Stimulated activated CD8-positive, alpha-beta memory T cell treated with anti-CD3 and anti-CD28 coated beads, Interleukin-15, amount 100 ng/mL, for 24 hours (primary cell): ENCODE measurements at places on chromosomes 7 and 10.

- no peak for DNase-seq
Measured at GRCh38 chr7:141417506-141417905, 133.7 kb upstream of the AGK start.

DNA sequence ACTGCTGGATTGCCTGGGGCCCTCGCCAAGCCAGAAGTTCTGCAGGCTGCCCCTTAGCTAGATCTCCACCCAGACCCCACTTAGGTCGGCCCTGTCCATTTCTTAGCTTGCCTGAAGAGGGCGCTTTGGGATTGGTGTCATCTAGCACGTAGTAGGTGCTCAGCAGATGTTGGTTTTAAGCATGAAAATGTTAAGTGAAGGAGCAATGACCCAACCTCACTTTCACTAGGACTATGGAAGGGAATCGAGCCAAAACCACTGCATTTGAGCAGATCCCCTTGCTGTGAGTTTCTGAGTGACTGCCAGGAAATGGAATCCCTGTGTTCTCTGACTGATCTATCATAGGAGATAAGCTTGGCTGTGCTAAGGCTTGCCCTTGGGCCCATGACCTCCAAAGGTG is 131.7 kb upstream of the EEPD1 start:
- DNase-seq: no peak

- DNase-seq: no peak
Measured at GRCh38 chr10:25157650-25158049, 17.2 kb upstream of the GPR158 start.

DNA sequence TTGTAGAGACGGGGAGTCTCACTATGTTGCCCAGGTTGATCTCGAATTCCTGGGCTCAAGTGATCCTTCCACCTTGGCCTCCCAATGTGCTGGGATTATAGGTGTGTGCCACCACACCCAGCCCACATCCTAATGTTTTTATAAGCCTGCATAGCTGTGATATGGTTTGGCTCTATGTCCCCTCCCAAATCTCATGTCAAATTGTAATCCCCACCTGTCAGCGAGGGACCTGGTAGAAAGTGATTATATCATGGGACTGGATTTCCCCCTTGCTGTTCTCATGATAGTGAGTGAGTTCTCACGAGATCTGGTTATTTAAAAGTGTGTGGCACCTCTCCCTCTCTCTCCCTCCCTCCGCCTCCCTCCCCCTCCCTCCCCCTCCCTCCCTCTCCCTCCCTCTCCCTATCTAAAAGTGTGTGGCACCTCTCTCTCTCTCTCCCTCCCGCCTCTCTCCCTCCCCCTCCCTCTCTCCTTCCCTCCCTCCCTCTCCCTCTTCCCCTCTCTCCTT is 13.9 kb downstream of the BAMBI start:
- no peak for DNase-seq

- no peak for DNase-seq
Measured at GRCh38 chr10:65358565-65358964, 1567.3 kb upstream of the LRRTM3 start.

DNA sequence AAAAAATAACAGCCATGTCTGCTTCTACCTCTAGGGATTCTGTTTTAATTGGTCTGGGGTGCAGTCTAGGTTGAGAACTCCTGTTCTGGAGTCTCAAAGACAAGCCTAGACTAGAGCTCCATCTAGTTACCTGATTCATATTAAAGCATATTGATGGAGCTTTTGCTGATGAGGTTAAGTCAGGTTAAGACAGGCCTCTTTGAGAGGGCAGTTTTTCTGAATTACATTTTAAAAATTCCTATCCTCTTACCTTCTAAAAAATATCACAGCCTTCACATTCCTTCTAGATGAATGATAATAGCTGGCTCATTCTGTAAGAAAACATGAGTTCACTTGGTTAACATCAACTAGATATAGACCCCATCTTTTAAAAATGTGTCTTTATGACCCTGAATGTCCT is 28.9 kb downstream of the MGAM start:
- DNase-seq: no peak

GRCh38 chr10:15737656-15738055 is 17.9 kb upstream of the ITGA8 start:
- no peak for DNase-seq

- no peak for DNase-seq
Measured at GRCh38 chr10:102313221-102313896, 68.0 kb downstream of the GBF1 start.

GRCh38 chr7:112182749-112183148 is 23.4 kb downstream of the DOCK4 start:
- DNase-seq: no peak

GRCh38 chr10:878333-878759 is 53.2 kb downstream of the LARP4B start:
- no peak for DNase-seq

- no peak for DNase-seq
Measured at GRCh38 chr10:48490946-48491345, 113.9 kb downstream of the ARHGAP22 start.

DNA sequence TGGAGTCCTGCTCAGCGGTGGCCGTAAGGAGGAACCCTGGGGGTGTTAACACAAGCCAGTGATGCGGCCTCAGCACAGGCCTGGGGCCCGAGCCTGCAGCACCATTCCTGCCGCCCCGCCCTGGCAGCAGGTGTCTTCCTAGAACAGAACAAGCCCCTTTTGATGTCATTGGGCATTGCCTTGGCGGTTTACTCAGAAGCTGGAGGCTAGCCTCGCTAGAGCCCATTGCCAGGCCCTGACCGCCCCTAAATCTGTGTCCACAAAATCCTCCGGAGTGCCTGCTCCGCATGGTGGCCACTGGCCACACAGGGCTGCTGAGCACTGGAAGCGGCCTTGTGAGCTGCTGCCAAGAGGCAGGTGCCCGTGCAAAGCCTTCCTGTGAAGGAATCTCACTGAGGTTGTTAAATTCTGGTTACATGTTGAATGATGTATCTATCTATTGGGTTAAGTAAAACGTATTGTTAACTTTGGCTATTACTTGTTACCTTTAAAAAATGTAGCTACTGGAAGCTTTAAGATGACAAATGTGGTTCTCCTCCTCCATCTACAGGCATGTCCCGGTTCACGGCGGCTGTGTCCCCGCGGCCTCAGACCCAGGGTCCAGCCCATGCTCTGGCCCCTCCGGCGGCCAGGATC is 1.2 kb upstream of the INPP5A start:
- DNase-seq: no peak
